CD8-positive, alpha-beta memory T cell (primary cell): ENCODE measurements at places on chromosomes 1 and 21.

DNA sequence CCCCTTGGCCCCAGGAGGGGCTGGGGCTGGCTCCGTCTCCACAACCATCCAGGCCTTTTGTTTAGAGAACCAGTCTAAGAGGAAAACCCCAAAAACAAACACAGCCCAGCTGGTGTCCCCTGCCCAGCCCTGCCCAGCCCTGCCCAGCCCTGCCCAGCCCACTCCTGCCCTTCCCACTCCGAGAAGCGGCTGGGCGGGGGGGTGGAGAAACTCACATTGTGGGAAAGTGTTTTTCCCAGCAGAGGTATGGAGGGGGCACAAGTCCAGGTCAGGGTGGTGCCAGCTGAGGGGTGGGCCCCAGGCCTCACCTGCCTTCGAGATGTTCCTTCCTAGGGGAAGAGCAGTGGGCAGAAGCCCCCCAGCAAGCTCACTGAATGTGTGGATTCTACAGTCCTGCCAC lies 10.0 kb upstream of the FAM131C start:
- no peak for DNase-seq

DNA sequence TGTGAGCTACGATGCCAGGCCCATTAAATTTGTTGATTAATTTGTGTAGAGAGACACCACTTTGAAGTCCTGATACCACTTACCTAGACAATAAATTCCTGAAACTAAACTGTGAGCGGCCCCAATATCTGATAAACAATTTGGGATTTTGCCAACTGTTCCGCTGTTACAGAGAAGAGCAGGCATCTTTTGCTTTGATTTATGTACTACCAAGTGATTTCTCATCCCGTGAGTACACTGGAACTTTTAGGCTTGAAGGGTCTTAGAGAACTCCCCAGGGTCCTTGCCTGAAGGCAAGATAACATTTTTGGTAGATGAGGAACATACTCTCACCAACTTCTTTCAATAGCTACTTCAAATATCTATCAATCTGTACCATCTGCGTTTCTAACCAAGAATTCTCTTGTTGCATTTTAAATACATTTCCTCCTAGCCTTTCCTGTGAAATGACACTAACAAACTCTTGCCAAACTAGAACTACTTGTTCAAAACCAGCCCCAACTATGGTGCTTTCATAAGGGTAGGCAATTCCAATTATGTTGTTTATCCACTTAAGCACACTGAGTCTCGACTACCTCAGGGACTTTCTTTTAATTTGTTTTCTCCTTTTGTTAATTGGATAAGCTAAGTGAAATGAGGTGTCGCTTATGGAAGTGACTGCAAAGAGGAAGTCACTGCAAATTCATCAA lies 23.2 kb upstream of the SLC30A1 start:
- no peak for DNase-seq

- no peak for DNase-seq
Measured at GRCh38 chr1:167881069-167881468, 32.9 kb downstream of the ADCY10 start.

GRCh38 chr1:172662464-172663109 lies 3.7 kb downstream of the FASLG start:
- peak; percentile 89 for DNase-seq

DNA sequence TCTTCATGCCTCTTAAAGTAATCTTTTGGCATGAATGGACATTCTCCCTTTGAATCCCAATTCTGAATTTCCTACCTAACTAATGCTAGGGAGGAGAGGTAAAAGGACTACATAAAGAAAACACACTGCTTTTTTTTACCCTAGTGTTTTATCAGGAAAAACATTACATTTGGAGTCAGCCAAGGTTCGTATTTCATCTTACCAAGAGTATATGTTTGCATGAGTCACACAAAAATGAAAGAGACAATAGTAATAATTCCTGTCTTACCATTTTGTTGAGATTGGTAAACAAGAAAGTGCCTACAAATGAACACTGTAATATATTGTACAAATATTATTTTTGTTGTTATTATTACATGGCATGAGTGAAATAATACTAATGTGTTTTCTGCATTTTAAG lies 112.9 kb upstream of the WARS2 start:
- no peak for DNase-seq

DNA sequence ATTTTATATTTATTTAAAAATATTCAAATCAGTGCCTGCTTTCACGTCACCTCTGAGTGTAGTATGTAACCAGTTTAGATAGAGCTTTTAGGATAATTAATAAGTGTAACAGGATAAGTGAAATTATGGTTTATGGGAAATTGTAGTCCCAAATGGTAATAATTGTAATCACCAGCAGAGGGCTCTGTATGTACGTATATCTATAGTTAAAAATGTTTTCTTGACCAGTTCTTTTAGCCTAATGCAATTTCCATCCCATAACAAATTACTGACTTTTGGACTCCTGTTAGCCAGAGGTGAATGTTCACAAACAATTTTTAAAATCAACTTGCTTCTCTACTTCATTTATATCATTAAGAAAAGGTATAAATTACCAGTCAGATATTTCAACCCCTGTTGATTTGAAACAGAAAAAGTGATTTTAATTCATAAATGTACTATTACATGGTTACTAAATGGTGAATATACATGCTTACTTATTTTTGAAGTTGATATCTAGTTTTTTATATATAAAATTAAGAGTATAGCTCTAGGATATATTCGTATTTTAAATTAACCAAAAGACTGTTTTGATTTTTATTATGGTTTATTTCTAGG lies 25.3 kb downstream of the SLC30A7 start:
- peak; percentile 56 for DNase-seq

DNA sequence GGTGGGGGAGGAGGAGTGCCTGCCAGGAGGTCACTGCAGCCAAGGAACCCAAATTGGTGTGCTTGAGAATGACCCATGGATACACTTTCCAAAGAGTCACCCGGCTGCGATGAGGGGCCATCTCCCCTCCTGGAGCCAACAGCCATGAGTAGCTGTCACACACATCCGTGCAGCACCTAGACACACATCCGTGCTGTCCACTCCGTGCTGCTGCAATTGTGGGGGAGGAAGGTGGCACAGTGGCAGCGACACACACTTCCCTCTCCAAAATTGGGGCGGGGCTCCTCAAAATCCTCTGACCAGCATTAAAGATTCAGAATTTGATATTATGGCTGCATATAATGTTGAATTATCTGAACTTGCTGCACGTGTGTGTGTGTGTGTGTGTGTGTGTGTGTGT lies 15.8 kb downstream of the TP73 start:
- DNase-seq: no peak

- DNase-seq: no peak
Measured at GRCh38 chr1:186849271-186849671, 20.5 kb downstream of the PLA2G4A start.

- DNase-seq: no peak
Measured at GRCh38 chr21:19969156-19969555, 1029.1 kb upstream of the NCAM2 start.

DNA sequence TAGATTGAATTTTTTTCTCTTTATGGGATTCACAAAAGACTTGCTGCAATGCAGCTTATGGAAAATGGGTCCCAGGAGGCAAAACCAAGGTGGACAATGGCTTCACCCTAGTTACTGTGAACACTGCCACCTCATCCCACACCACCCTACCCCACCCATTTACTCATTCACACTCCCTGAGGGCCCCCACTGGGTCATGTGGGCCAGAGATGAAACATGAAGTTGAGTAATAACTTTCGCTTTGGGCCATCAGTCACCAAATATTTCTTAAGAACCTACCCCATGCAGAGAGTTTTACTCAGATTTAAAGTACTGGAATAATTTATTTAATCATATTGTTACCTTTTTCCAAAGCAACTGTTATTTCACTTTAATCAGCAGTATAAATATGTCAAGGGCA lies 191.8 kb downstream of the TPR start:
- no peak for DNase-seq

- DNase-seq: no peak
Measured at GRCh38 chr1:152110860-152111514, 4.3 kb downstream of the TCHH start.

DNA sequence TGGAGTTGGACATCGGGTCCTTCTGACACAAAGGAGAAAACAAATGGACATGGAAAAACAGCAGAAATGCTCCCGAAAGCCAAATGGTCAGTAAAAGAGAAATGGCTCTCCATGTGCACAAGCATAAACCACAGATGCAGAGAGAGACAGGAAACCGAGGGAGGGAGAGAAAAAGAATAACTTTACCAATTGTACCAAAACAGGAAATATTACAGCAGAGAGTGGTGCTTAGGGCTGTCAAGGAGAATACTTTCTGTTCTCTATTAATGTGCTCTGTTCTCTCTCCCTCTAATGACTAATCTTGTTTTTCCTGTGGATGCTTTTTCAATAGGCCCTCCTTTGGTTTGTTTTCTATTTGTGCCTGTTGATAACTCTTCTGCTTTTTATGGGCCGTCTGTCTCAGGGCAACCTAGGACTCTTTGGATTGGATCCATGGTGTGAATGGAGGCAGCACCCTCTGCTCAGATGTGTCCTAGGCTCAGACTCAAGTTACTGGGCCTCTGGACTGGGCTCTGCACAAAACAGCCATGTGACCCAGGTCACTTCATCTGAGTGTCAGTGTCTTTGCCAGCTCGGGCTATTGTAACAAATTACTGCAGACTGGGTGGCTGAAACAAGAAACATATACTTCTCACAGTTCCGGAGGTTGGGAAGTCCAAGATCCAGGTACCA lies 663.0 kb downstream of the NPHP4 start:
- DNase-seq: peak; percentile 8

DNA sequence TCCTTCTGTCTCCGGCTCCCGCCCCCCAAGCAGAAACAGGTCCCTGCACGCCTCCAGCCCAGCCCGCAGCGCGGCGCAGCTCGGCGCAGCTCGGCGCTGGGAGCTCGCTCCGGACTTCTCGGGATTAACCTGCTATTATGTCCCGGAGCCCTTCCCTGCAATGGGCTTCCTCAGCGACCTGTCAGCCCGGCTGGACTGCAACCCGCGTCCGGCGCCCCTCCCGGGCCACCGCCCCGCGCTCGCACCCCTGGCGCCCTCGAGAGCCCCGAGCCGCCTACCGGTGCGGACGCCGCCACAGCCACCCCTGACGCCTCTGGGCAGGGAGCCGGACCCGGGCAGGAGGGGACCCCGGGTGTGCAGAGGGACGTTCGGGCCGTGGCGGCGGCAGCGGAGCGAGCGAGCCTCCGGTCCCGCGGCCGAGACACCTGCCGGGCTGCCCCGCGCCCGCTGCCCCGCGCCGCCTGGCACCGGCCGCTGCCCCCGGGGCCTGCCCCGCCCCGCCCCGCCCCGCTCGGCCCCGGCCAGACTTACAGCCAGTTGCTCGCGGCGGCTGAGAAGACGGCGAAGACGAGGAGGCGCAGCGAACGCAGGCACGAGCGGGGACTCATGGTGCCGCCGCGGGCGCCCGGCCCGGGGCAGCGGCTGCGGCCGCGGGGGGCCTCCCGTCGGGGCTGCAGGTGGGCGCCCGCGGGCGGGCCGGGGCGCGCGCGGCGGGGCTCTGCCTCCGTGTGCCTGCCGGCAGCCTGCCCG lies 407 bp downstream of the WNT4 start:
- DNase-seq: no peak

GRCh38 chr1:222021129-222021528 lies 279.2 kb upstream of the DUSP10 start:
- no peak for DNase-seq

DNA sequence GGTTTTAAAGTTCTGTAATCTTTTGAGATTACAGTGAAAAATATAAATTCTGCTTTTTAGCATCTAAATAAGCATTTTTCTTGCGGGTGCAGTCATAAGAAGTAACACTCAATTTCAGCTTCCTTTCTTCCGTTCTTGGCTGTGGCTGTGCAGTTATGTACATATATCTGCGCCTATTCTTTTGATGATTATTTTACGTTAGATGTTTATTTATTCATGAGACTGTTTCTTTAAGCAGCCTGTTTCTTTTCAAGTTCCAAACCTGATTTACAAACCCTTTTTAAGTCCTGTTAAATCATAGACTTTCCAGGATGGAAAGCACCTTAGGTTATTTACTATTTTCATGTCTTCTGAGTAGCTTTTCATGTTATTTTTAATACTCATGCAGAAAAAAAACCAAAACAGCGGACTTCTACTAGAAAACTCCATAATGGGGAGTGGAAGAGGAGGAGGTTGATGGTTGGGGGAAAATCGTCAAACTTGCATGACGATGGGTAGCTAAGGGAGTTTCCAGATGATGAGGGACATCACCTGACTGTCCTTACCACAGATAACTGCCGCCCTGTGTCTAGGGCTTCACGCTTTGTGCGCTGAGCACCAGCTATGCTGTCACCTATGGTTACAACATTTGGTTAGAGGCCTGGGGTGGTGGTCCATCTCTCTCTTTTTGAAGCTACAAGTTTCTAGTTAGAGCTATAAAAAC lies 2.6 kb downstream of the PRDM2 start:
- DNase-seq: peak; percentile 73

- DNase-seq: no peak
Measured at GRCh38 chr1:39726600-39726999, 12.1 kb upstream of the PPIE start.

GRCh38 chr1:246302251-246302625 lies 204.8 kb downstream of the SMYD3 start:
- DNase-seq: no peak

- DNase-seq: no peak
Measured at GRCh38 chr1:50930965-50931737, 28.9 kb downstream of the FAF1 start.

DNA sequence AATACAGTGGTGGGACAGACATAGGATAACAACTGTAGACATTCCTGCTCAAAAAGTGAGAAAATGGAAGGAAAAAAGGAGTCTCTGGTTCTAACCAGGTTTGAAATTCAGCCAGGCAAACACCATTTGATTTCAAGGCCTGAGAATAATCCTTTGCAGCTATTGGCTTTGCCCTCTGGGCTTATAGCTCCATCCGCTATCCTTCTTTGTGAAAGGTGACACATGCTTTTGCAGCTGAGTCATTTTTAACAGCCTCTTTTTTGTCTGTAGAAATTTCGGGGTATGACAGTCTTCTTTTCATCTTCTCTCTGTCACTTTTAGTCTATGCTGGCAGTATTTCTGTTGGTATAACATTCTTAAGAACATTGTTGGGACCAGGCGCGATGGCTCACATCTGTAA lies 16.2 kb downstream of the SDHC start:
- DNase-seq: no peak

GRCh38 chr21:33362044-33362555 lies 37.3 kb downstream of the IFNAR1 start:
- peak; percentile 84 for DNase-seq

DNA sequence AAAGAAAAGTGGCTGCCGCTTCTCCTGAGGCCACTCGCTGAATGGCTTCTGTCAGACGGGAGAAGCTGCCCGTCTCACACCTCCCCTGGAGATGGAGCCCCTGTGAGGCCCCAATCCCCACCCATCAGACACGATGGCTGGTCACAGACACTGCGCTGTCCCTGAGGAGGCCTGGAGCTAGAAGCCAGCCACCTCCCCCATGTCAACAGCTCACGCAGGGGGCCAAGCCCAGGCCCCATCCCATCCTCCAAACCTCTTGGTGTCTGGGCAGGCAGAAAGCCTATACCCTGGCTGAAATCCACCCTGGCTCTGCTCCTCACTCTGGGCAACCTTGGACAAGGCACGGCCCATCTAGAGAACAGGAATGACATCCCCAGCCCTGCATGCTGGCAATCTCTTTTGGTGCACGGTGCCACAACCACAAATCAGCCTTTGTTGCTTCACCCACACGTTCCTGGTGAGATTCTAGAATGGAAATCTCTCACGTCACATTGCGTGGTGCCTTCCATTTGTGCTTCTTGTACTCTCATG lies 273.9 kb upstream of the VAMP3 start:
- DNase-seq: no peak
